ENCODE measurements at places on chromosomes 12 and 14.

GRCh38 chr12:54891717-54892478 is 37.6 kb downstream of the MUCL1 start:
- peak; percentile 97 for DNase-seq

DNA sequence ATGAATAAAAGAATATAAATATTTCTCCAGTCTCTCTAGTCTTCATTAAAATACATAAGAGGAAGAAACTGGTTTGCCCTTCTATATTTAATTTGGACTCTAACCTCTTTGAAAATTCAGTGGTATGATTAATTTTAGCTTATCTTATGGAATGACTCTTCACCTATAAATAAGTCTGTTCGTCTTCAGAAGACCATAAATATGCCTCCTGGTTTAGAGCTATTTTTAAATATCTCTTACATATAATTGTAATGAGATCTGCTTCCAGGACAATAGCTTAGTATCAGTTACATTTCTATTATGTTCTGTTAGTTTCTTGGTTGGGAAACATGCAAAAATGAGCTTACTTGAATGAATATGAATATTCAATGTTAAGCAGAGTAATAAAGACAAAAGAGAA is 257.5 kb upstream of the HMGA2 start:
- DNase-seq: no peak

DNA sequence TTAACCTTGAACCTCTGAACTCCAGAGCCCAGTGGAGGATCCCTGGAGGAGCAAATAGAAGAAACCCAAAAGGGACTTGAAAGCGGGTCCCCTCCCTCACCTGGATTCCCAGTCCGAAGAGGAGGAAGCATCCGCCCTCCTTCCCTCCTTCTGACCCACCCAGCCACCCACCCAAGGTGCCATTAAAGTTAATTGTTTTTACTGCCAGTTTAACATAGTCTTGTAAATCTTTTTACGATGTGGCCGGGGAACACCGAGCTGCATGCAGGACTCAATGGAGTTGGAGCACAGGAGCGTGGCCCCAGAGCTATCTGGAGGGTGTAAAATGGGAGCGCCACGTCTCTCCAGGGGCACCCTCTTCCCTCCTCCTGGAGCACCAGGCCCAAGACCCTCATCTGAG is 49.9 kb upstream of the TBX3 start:
- DNase-seq: no peak

DNA sequence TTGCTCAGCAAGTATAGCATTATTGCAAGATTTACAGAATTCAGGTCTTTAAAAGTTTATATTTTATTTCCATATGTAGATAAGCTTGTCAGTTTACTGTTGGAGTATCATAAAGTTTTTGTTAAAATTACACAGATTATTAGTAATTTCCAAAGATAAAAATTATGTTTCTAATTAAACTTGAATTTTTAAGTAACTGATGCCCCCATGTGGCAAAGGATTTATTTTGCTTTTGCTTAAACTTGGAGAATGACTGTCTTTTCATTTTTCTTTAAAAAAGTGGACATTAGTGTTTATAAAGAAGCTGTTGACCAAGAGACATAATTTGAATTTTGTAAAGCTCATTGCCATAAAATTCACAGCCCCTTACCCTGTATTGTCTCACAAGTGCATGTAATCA is 45.8 kb downstream of the ETNK1 start:
- no peak for DNase-seq

- DNase-seq: no peak
These were observed 69.7 kb downstream of the CMAS start for GRCh38 chr12:22115711-22116110.

DNA sequence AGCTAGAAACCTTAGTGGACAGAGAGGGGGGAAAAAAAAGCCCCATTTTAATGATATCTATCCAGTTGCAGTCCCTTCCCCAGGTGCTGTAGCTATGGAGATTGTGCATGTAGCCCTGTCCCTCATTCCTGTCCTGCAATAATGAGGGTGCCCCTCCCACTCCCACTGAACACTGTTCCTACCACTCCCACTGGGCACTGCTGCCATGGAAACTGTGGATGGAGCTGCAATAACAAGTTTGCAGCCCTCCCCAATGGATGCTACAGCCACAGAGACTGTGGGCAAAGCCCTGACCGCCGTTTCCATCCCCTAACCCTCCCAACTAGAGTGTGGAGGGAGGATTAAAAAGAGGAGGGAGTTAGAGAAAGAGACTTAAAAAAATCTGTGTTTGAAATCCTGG is 238.3 kb downstream of the FUT8 start:
- DNase-seq: peak; percentile 62

Measured in NCI-H1417 (cell line).